ENCODE measurements at places on chromosomes 12 and 14.

DNA sequence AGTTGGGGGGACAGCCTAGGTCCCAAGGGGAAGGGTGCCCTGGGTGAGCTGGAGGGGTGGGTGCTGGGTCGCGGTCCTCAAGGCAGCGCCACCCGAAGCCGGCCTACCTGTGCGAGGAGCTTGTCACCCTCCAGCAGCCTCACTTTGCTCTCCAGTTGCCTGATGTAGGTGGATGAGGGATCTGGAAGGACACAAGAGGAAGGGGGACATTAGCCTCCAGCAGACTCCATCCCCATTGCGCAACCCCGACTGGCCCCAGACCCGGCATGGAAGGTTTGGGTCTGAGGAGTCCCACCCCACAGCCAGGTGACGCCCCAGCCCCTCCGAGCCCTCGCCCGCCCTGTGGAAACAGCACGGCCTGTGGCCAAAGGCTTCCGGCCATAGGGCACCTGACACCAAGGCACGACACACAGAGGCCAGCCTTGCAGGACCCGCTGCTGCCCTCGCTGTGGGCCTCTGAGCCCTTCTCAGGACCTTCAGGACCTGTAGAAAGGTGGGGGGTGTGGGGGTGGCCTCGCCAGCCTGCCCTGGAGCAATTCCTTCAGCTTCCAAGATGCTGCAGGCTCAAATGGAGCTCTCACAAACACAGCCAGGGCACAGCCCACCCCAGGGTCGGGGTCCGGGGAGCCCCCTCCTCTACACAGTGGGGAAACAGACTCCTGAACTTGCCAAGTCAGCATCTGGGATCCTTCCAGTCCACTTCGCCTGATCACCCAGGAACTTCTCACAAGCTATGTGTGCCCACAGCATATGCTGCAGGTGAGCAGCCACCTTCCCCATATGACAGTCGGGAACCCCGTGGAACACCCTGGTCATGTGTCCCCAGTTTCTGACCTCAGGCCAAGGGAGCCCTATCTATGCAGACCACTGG, 54.9 kb downstream of the CCNK start:
- DNase-seq: no peak

DNA sequence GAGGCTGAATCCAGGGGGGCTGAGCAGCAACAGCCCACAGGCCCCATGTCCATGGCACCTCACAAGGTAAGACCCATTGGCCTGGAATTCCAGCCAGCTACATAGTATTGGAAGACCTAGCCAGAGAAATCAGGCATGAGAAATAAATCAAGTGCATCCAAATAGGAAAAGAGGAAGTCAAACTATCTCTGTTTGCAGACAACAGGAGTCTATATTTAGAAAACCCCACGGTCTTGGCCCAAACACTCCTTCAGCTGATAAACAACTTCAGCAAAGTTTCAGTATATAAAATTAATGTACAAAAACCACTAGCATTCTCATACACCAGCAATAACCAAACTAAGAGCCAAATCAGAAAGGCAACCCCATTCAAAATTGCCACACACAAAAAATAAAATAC, 16.9 kb downstream of the PDE6H start:
- no peak for DNase-seq

DNA sequence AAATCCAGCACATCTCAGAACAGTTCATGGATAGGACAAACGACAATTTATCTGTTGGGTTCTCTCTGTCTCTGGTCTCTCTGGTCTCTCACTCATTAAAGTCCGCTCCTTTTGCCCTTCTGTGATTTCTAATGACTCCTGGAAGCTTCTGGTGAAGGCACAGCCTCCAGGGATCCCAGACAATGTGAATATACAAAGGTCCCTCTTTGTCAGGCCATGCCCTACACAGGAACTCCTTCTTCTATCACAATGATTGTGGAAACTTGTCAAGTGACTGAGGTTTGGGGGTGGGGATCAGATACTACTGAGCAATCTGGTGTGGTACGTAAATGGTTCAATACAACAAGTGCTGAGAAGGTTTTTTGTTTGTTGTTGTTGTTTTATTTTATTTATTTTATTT, 42.7 kb upstream of the CDK17 start:
- DNase-seq: no peak

DNA sequence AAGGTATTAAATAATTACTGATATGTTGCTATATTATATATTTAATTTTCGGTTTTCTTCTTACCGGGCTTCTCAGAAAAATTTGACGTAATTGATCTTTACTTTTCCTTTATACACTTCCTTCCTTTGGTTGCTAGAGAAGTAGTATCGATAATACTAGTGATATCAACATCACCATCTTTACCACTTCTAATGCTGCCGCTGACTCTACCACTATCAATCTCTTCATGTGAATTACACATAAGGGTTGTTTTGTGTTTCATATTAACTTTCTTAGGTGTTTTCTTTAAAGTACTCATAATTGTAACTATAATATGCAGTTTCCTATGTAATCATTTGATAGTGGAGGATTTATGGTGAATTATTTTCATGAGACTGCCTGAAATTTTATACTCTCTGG, 30.9 kb upstream of the KLRF1 start:
- no peak for DNase-seq

DNA sequence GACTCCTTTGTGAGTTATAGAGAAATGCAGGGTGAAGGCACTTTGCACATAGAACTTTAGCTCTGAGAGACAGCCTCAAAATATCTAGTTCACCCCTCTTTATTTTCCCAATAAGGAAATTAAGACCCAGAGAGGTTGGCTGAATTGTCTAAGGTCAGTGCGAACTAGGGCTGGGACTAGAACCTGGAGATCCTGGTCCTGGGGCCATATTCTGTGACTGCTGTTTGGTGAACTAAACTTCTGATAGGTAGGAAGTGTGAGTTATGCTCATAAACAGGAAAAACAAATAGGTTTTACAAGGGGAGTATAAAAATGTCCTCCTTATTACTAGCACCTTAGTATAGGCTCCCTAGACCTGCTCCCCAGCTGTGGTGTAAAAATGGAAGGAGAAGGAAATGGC, 53.9 kb downstream of the DAD1 start:
- DNase-seq: no peak

DNA sequence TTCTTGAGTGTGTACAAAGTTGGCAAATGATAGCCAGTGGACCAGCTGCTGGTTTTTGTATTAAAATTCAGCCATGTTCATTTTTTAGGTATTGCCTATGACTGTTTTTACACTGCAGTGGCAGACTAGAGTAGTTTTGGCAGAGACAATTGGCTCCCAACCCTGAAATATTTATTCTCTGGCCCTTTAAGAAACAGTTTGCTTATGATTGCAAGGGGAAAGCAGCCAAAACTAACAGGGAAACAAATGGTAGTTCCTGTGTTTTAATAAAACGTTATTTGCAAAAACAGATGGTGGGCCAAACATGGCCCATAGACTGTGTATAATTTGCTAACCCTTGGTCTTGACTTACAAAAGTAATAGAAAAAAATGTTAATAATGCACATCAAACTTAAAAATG, 110.2 kb downstream of the ALX1 start:
- DNase-seq: no peak

DNA sequence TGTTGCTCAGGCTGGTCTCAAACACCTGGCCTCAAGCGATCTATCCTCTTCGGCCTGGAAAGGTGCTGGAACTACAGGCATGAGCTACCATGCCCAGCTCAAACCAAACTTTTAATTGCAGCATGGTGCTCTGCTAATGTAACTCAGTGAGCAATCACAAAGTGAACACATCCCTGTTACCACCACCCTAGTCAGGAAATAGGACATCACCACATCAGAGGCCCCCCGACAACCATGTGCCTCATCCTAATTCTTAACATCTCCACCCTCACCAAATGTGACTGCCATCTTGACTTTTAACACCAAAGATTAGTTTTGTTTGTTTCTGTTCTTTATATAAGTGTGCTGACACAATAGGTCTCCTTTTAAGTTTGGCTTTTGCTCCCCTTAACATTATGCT, 22.8 kb upstream of the SDR39U1 start:
- no peak for DNase-seq

- no peak for DNase-seq
Measured at GRCh38 chr12:100555722-100556121, 17.8 kb upstream of the GAS2L3 start.

DNA sequence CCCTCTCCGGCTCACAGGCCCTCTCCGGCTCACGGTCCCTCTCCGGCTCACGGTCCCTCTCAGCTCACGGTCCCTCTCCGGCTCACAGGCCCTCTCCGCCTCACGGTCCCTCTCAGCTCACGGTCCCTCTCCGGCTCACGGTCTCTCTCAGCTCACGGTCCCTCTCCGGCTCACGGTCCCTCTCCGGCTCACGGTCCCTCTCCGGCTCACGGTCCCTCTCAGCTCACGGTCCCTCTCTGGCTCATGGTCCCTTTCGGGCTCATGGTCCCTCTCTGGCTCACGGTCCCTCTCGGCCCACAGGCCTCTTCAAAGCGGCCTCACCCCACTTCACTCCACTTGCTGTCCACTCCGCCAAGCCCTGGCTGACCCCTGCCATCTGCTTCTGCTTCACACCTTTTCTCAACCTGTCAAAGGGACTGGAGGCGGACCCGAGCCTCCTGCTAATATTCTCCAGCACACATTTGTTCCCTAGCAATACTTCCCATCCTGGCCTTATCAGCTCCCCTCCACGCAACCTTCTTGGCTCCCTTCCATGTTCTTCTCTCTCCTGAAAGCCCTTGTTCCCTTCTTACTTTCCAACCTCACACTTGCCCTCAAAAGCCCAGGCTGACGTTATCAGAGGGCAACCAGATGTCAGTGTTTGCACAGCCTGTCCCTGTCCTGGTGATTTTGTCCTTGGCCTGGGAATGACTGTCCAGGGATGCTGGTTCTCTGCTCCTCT, 176.7 kb downstream of the CALM1 start:
- DNase-seq: no peak

DNA sequence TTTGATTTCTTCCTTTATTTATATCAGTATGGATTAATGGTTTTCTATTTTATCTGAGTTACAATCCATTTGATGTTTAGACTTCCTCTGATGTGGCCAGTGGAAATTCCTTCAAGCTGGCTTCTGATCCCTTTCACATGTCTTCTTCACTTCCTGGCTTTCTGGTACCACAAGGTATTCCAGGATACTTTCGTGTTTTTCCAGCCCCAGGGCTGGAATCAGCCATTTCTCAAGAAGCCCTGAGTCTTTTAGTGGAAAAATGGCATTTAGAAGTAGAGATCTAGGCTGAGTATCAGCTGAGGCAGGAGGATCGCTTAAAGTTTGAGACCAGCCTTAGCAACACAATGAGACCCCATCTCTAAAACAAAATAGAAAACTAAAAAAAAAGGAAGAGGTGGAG, 93.3 kb downstream of the FIGNL2 start:
- no peak for DNase-seq

DNA sequence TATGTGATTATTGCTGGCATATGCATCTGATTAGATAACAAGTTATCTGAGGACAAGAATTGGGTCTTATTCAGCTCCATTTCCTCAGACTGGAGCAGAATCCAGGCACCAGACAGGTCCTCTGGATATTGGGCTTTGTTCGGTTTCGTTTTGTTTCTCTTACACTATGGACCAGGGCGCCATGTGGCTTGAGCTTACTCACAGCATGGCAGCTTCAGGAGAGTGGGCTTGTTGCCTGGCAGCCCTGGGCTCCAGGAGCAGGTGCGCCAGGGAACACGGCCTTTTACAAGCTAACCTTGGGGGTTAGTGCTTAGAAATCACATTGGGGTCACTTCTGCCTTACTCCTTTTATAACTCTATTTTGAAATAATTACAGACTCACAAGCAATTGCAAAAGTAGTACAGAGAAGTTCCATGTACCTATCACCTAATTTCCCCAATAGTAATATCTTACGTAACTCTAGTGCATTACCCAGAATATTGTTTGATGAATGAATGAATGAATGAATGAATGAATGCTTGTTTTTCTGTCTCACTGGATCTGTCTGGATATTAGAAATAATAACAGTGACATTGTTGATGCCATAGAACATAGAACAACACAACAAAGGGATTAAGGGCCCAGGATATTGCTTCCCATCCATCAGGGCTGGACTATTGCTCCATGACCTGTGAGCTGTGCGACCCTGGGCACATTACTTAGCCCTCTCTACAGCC, 39.0 kb downstream of the CMKLR1 start:
- no peak for DNase-seq

- DNase-seq: no peak
Measured at GRCh38 chr14:66120402-66120801, 365.8 kb upstream of the CCDC196 start.

DNA sequence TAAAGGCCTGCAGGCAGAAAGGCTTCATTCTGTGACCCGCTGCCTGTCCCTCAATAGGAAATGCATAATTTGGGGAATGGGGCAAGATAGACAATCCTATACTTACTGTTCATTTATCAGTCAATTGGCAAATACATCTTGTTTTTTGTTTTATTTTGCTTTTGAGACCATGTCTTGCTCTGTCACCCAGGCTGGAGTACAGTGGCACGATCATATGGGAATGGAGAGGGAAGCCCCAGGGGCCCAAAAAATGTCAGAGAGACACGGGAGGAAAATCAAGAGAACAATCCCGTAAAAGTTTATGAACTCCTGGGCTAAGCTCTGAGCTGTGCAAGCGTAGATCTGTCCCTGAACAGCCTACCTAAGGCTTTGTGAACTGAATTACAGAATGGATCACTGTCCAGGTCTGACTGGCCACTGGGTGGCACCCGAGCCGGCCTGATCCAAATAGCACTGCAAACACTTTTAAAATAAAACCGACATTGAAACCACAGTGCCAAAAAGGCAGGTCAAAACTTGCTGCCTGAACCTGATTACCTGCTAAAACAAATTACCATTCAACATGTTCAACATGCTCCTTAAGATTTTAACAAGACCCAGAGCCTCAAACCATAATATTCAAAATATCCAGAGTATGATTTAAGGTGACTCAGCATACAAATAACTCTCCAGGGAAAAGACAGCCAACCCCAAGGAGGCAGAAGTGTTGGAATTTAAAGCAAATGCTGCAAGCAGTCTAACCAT, 11.8 kb downstream of the COPS7A start:
- no peak for DNase-seq

DNA sequence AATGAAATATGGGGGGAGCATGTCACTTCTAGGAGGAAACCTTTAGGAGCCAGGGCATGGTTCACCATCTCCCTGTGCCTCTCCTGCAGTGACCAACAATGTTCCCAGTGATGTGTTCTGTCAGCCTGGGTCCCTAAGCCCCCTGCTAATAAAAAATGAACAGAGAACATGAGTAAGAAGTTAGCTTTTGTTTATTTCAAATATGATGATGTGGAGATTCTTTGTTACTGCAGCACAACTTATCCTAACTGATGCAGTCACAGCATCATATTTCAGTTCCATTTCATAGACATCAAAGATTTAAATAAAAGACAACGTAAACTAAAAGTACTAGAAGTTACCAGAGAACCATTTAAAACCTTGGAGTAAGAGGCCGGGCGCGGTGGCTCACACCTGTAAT, 43.9 kb downstream of the SERPINA3 start:
- no peak for DNase-seq
